ENCODE measurements at places on chromosomes 16 and 17.
A peak's percentile ranks its signal among the peaks of the same experiment; 100 is the strongest.

GRCh38 chr17:8448310-8448709 is 12.6 kb downstream of the NDEL1 start:
- no peak overlapping the region for H3K4me3 ChIP-seq
- peaks cover 23% of the 10 kb centered on the region for H3K4me1 ChIP-seq
- DNase-seq, result no peak

DNA sequence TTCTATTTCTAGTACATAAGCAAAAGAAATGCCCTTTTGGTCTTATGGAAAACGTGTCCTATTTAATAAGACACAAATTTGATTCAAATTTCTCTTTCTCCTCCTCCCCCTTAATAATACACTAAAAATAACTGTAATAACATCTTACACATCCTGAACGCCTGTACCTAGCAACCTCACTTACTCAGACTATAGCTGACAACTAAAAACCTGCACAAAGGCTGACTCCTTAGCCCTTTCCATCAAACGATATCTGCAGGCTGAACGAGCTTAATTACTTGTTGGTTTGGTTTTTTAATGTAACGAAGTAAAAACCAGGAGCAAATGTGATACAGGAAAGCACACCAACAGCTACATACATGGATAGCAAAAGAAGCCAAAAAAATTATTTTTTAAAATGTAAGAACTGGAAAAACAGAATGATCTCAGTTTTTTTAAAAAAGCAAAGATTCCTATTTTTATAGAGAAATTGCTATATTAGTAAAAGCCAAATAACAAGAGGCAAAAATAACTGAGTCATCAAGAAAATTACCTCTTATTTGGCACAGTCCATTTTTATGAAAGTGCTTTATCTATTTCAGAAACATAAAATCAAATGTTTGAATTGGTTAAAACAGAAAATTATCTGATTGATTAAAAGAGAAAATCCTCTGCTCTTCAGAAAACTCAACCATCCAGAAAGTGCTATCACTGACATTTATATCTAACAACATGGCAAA is 23.5 kb downstream of the ADCY9 start:
- H3K36me3 ChIP-seq, result no peaks in the 10 kb centered on the region
- DNase-seq, result no peak
- H3K4me1 ChIP-seq, result peaks cover 17% of the 10 kb centered on the region
- no peak overlapping the region for H3K4me3 ChIP-seq
- peaks cover 3% of the 10 kb centered on the region for H3K27me3 ChIP-seq

- peak overlapping the region; percentile 96 for H3K27ac ChIP-seq
- DNase-seq, result no peak
- peaks cover 68% of the 10 kb centered on the region for H3K4me1 ChIP-seq
- no peaks in the 10 kb centered on the region for H3K27me3 ChIP-seq
These were observed 16.4 kb downstream of the CDR2 start for GRCh38 chr16:22358000-22358399.

DNA sequence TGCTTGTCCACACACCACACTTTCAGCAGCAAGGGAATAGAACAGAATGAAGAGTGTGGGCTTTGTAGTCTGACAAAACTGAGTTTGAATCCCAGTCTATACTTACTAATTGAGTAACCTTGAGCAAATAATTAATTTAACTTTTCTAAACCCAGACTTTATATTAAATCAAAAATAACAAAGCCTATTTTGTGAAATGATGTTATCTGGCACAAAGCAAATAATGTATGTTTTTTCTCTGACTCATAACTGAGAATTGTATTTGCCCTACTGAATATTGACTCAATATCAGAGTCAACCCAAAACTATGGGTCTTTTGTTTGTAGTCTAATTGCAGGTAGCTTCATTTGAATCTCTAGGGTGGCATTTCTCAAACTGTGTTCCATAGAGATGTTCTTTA is 77.9 kb upstream of the TANC2 start:
- DNase-seq, result no peak
- H3K27ac ChIP-seq, result no peak overlapping the region
- no peak overlapping the region for H3K4me3 ChIP-seq
- peaks cover 4% of the 10 kb centered on the region for H3K36me3 ChIP-seq

- peaks cover 6% of the 10 kb centered on the region for H3K36me3 ChIP-seq
- no peak for DNase-seq
- no peaks in the 10 kb centered on the region for H3K27me3 ChIP-seq
- no peak overlapping the region for H3K4me3 ChIP-seq
- H3K4me1 ChIP-seq, result peaks cover 25% of the 10 kb centered on the region
These were observed 3.0 kb upstream of the UBB start for GRCh38 chr17:16377941-16378341.

DNA sequence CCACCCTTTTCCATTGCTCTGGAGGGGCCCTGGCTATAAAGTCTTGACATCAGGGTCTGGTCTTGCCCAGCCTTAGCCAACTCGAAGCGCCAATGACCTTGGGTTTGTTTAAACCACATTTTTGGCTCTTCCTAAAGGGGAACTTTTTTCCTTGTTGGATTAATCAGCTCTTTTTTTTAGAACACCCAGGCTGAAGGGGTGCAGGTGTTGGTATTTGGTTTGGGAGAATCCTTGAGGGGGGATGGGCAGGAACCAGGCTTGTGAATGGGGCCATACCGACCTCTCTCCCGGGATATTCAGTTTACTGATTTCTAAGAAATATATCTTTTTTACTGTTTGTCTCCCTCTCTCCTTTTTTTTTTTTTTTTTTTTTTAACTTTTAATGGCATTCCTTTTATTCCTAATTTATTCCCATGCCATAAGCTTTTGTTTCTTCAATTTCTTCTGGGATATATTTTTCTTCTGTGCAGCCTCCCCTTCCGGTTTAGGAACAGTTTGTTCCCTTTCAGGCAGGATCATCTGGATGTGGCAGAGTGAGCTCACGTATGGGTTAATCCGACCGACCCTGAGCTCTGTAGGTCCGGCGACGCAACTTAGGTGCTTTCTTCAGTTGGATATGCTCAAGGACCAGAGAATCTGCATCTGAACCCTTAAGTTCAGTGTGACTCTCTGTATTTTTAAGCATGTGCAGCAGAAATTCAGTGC is 129.5 kb downstream of the ABCC6 start:
- peaks cover 26% of the 10 kb centered on the region for H3K36me3 ChIP-seq
- no peak overlapping the region for H3K4me3 ChIP-seq
- DNase-seq, result no peak
- H3K27ac ChIP-seq, result no peak overlapping the region
- H3K27me3 ChIP-seq, result no peaks in the 10 kb centered on the region

GRCh38 chr16:6643080-6643686 is 689.5 kb upstream of the RBFOX1 start:
- no peaks in the 10 kb centered on the region for H3K4me1 ChIP-seq
- H3K27ac ChIP-seq, result no peak overlapping the region
- peak; percentile 33 for DNase-seq
- H3K36me3 ChIP-seq, result no peaks in the 10 kb centered on the region

GRCh38 chr16:17224879-17225281 is 245.9 kb downstream of the XYLT1 start:
- DNase-seq, result no peak
- peaks cover 50% of the 10 kb centered on the region for H3K4me1 ChIP-seq
- H3K27ac ChIP-seq, result peak overlapping the region; percentile 88
- H3K4me3 ChIP-seq, result peak overlapping the region; percentile 3
- H3K36me3 ChIP-seq, result peaks cover 13% of the 10 kb centered on the region

GRCh38 chr16:15715221-15715620 is 65.2 kb downstream of the NDE1 start:
- no peaks in the 10 kb centered on the region for H3K27me3 ChIP-seq
- no peak overlapping the region for H3K4me3 ChIP-seq
- peaks cover 28% of the 10 kb centered on the region for H3K4me1 ChIP-seq
- H3K36me3 ChIP-seq, result peaks cover 56% of the 10 kb centered on the region
